Vagina (tissue), 2 donors: ENCODE measurements at places on chromosomes 4 and X.

GRCh38 chrX:7019555-7019954, 128.0 kb upstream of the STS start:
- no peak for DNase-seq

DNA sequence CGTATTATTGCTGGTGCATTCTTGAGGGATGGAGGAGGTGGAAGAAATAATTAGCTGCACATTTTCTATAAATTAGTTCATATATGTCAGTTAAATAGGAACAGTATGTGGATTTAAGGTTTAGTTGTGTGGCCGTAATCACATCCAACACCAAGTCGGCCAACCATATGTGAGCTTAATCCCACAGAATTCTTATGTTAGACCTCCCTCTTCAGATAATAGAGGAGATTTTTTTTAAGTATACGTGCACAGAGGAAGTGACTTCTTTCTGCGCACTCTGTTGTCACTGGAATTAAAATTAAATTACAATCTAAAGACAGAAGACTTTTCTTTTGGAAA, 2.1 kb downstream of the SEPTIN11 start:
- no peak for DNase-seq

- no peak for DNase-seq
These were observed 17.3 kb downstream of the STIM2 start for GRCh38 chr4:26877961-26878360.

- DNase-seq, result peak; percentile 91
These were observed 35.3 kb downstream of the NBDY start for GRCh38 chrX:56764153-56764974.

GRCh38 chr4:55442541-55442940, 46.8 kb downstream of the TMEM165 start:
- DNase-seq, result no peak

GRCh38 chr4:142707401-142707800, 138.7 kb downstream of the INPP4B start:
- no peak for DNase-seq

GRCh38 chr4:188374871-188375270, 235.6 kb downstream of the TRIML1 start:
- no peak for DNase-seq
